T-helper 17 cell (primary cell): ENCODE measurements at places on chromosomes 5 and 9. TPM values are rescaled to one million over a fixed set of nuclear protein-coding genes. Genes with fewer than 3 reads are reported as not detected.
A peak's percentile ranks its signal among the peaks of the same experiment; 100 is the strongest.

C8G gene
- 1.4 TPM for total RNA-seq

DNA sequence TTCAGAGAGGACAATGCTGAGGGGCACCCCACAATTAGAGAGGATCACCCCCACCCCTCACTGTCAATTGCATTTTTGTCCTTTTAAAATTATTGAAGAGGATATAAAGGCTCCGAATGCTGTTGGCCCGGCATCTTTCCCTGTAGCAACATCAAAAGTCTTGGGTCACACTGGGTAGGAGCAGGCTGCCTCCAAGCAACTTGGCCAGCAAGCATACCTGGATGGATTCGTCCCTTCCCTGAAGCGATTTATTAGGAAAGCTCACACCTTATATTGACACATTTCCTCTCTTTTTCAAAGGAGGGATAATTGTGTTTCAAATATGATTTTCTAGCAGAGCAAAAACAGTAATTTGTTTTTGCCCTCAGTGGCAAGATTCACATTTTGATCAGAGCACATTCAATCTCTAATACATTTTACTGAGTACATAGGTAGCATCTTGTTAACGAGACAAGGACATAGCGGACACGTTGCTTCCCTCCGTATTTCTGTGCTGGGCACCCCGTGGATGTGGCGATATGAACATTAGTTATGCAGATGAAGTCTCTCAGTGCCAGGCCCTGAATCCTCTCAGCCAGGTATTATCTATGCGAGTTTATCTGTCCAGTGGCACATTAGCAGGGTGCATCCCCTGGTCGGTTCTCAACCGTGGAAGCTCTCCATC is 321.5 kb downstream of the NTRK2 start:
- no peak for DNase-seq

GRCh38 chr5:97967292-97967691 is 784.2 kb upstream of the RIOK2 start:
- DNase-seq: no peak

MUSK gene
- total RNA-seq: not detected

DNA sequence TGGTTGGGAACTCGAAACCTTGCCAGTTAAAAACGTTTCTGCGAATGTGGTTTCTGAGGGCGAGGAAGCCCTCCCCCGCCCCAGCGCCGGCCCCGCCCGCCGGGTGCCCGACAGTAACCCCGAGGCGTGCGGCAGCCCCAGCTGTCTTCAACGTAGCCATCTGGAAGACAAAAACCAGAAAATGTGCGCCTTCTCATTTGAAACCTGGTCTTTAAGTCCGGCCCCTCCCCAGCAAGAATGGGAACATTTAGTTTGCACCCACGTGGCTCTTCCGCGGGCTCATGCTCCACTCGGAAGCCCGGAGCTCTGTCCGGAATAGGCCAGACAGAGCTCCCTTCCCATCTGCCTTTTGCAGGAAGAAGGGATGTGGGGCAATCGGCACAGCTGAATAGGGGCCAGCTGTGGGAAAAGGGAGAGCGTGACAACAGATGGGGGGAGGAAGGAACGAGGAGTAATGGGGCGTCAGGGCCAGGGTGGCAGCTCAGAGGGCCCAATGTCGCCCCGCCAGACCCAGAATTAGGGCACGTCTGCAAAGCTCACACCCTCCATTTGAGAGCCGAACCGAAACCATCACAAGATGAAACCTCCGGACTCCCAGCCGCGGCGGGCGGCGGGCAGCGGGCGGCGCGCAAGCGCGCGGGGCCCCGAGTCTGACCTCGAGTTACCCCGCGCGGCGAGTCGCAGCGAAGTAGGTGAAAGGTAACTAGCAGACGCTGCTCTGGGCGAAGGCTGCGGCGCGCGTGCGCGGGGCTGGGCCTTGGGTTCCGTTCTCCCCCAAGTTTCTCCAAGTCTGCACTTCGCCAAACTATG is 63.4 kb upstream of the ABCA1 start:
- peak; percentile 75 for DNase-seq

GRCh38 chr5:135466178-135467050 is 14.3 kb upstream of the TIFAB start:
- DNase-seq: peak; percentile 45

- DNase-seq: no peak
These were observed 68.0 kb upstream of the CTSL start for GRCh38 chr9:87657893-87658292.

DNA sequence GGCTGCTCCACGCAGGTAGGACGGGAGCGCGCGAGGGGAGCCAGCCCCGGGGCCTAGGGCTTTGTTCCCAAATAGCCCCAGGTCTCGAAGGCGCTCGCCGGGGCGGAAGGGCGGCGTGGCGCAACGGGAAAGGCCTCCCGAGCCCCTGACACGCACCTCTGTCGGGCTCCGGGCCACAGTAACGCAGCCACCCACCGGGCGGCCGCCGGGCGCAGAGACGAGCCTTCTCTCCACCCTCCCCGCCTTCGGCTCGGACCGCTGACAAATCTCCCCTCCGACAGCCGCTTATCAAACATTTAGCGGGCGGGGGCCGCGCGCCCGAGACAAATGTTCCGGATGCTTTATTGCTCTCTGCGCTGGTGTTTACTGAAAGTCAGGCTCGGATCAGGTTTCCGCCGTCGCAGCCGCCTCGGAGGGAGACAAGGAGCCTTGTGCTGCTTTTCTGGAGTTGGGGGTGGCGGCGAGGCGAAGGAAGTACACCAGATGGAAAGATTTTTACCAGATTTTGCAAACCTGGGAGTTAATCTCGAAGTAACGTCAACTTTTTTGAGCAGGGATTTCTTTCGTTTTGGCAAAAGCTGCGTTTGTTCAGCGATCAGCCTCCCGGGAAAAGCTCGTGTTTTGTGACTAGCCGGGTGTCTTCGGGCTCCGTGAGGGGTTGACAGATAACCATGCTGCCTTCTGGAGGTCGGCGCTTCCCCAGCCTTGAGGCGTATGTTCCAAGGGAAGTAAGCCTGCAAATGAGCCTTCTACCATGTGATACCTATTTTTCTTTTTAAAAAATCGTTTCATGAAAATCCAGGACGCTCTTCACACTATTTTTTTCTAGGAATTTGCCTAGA is 950 bp downstream of the RGMB start:
- DNase-seq: peak; percentile 41

GRCh38 chr5:83255268-83255667 is 177.9 kb downstream of the XRCC4 start:
- DNase-seq: no peak
